ENCODE measurements at places on chromosomes 6 and 20.
A peak's percentile ranks its signal among the peaks of the same experiment; 100 is the strongest.

GRCh38 chr6:137334094-137334493, 114.9 kb upstream of the IFNGR1 start:
- no peak for DNase-seq

DNA sequence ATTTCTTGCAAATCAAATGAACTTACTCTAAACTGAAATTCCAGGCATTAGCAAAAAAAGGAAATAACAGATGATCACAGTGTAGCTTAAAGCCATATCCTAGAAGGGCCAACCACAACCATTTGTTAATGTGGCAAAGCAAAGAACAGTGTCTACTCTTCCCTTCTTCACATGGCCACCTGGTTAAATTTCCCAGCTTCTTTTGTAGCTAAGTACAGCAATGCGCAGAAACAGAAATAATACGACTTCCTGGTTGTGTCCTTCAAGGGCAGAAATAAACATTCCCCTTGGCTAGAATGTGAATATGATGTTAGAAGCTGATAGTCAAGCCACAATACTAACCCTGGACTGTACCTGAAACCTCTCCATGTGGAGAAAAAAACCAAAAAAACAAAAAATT, 9.6 kb downstream of the SNX3 start:
- no peak for DNase-seq

DNA sequence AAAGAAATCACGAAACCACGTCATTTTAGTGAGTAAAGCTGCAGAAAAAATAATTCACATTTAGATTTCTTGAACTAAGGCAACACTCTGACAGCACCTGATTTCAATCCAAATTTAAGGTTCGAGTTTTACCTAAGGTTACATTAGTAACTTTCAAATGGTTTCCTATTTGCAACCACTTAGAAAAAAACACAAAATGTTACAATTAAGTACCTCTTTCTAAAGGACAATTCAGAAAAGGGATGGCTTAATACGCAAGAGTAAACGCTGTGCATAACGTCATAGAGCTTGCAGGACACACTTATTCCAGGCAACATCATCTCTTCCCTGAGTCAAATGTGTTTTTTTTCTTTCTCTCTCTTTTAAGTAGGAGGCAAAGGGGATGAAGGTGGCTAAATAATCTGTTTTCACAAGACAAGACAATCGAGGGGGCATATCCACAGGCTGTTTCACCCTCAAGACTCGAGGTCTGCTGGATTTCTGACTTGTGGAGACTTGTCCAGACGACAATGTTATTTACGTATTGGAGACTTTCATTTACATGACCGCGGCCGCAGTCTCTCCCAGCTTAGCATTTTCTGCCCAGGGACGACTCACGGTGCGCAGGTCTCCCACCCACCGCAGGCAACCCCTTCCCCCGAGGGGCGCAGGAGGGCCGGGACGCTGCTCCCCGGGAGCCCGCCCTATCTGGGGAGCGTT, 86.0 kb downstream of the SESN1 start:
- peak; percentile 27 for DNase-seq

- no peak for DNase-seq
Observed at GRCh38 chr6:87830907-87831306, 128.9 kb upstream of the AKIRIN2 start.

- DNase-seq = no peak
Observed at GRCh38 chr6:68880050-68880813, 245.2 kb downstream of the ADGRB3 start.

- peak; percentile 20 for DNase-seq
Observed at GRCh38 chr6:107237992-107238660, 122.8 kb upstream of the BEND3 start.
